Right lobe of liver (tissue), 6 donors: ENCODE measurements at places on chromosomes 2 and 18. TPM values are rescaled to one million over a fixed set of nuclear protein-coding genes. Genes with fewer than 3 reads are reported as not detected.

MC4R gene
- total RNA-seq, result not detected

C2orf15 gene
- 1.4 TPM for total RNA-seq

LBX2 gene
- 5.8 TPM for total RNA-seq

CACNB4 gene
- 0.06 TPM for total RNA-seq

SCG2 gene
- total RNA-seq, result not detected

PTPN2 gene
- 7.5 TPM for total RNA-seq

DNA sequence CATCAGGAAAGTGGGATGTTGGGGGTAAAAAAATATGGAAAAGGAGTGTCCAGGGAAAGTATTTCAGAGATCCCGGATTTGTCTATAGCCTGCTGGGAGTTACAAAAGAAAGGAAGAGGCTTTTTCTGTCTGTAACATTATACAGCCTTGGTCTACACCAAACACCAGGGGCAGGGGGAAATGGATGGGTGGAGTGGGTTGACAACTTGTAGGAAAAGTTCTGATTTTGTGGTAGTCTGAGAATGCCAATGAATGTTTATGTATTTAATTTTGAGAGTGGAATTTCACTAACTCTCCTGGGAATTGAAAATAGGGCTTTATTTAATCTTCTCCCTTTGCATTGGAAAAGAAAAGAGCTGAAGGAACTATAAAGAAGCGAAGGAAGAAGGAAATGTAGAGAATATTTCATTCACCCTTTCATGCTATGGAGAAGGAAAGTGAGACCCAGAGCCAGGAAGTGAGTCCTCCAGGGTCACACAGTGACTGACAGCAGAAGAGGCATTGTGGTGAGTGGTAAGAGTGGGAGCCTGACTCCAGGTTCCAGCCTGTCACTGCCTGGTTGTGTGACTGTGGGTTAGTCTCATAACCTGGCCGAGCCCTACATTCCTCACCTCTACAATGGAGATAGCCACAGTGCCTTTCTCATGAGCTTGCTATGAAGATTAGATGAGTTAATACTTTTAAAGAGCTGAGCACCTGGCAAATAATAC is 346.3 kb upstream of the TNP1 start:
- DNase-seq, result no peak

DNA sequence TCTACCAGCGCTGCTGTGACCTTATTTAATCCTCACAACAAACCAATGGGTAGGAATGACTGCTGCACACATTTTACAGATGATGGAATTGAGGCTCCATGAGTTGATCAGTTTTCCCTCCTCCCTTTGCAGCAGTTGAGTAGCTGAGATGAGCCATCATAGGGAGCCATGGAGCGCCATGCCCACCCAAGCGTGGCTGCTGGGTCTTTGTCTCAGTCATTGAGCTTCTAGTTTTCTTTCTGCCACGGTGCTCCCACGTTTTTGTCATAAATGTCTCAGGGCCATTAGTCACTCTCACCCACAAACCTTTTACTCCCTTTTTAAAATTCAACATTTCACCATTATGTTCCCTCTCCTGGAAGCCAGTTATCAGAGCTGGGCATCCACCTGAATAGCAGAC is 45.8 kb downstream of the TMEM17 start:
- DNase-seq, result no peak

GRCh38 chr18:26356045-26356785 is 130.0 kb downstream of the TAF4B start:
- DNase-seq, result no peak

- DNase-seq, result no peak
Observed at GRCh38 chr2:239695106-239695727, 294.4 kb upstream of the HDAC4 start.

- no peak for DNase-seq
Observed at GRCh38 chr2:5970347-5970746, 278.2 kb downstream of the SOX11 start.

GRCh38 chr2:33605056-33605455 is 6.0 kb upstream of the FAM98A start:
- DNase-seq, result no peak

DNA sequence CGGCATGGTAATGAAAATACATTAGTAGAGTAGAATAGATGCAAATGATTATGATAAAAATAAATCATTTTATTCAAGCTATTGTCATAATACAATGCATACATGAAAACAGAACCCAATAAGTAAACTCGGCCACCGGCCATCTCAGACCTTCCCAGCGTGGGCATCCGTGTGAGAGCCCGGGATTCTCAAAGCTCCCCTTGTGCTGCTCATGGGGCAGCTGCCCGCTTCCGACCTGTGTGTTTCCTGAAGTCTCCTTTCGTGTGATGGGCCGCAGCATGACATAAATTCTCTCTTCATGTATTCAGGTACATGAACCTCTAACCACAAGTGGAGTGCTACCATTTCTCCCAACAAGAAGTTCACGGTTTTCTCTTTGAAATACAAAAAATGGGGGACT is 13.5 kb upstream of the CNDP2 start:
- no peak for DNase-seq

DNA sequence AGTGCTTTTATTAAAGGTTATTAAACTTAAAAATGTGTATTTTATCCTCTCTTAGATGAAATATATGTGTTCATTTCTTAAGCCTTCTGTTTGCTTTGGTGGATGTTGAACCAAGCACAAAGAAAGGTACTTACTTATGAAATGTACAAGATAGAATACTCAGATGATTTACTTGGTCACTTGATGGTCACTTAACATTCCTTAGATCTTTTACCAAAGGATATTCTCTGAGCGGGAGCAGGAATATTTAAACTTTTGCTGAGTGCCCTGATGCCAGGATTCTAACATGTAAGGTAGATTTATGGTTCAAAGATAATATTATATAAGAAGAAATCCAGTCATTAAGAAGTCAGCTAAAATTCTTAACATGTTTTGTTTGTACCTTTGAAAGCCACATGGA is 193.5 kb upstream of the ZEB2 start:
- DNase-seq, result no peak

- DNase-seq, result no peak
Observed at GRCh38 chr2:101958061-101958460, 33.7 kb upstream of the IL1R2 start.

DNA sequence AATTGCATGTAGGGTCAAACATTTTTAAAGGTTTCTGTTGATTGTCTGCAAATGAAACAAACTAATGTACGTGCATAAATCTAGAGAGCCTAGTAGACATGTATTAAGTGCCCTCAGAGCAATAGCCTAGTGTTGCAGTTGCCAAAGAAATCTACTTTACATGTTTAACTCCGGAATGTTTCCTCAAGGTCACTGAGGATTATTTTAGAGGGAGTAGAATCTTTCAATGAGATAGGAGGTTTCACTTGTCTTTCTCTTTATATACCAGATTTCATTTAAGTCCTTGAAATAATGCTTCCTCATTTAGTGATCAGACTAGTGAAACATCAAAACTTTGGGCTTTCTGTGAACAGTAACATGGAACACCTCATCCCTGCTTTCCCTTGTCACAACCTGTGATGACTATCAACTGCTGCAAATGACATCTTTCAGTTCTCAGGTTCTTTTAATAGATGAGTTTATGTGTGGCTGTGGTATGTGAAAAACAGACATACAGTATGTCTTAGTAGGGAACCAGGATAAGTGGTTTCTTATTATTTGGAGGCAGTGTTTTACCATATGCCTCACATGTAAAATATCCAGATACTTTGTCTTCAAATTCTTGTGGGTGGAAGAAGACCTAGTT is 5.5 kb downstream of the UBE2E3 start:
- DNase-seq, result no peak

- no peak for DNase-seq
Observed at GRCh38 chr2:234206738-234207137, 156.2 kb downstream of the SPP2 start.

GRCh38 chr2:104502901-104503300 is 351.0 kb upstream of the POU3F3 start:
- no peak for DNase-seq

DNA sequence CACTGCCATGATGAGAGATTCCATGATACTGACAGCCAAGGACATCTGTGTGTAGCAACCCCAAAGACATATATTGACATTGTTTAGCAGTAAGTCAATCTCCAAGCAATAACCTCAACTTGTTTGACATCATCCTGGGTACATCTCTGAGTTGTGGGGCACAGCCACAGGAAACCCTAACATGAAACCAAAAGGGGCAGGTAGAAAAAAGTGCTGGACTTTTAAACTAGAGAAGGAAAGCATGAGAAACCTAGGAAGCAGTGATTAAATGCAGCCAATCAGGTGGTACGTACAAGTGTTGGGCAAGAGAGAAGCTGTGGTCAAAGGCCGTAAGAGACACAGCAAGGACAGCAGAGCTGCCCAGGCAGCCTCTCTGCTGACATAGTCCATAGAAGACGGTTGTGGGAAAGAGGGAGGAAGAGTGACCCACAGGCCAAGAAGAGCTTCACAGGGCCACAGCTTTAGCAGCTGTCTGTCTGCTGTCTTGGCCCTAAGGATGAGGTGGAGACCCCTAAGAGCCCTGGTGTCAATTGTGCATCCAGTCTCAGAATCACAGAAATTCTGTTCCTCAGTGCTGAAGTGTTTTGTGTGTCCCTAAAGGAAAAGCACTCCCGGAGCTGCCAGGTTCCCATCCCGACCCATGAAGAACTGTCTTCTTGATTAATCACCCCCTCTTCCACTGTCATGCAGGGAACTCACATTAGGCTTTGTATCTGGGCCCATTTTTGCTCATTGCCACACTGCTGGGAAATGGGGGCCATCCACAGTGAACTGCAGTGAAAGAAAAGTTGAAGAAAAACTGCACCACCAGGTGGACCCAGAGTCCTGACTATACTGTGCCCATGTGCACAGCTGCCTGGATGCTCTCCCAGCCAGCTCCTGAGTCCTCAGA is 25.4 kb upstream of the CHN1 start:
- peak; percentile 48 for DNase-seq

DNA sequence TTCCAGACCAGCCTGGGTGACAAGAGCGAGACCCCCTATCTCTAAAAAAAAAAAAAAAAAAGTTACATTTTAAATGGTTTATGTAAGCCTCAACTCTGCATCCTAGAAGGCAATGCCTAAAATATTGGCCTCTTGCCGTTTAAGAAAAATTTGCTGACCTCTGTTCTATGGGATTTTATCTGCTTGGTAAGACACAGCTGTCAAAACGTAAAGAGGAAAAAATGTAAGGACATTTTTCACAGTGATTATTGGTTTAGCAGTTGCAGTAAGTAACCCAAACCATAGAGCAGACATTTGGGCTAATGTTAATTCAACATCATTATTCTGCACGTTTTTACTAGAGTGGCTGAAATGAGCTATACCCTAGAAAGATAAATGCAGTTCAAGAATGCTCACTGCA is 14.4 kb upstream of the E2F6 start:
- DNase-seq, result no peak

GRCh38 chr2:88027697-88028389 is 11.5 kb upstream of the RNU2-63P start:
- no peak for DNase-seq
